ENCODE measurements at places on chromosomes 5 and 9.

GRCh38 chr9:122183501-122183900 is 23.8 kb downstream of the MORN5 start:
- no peak for DNase-seq

DNA sequence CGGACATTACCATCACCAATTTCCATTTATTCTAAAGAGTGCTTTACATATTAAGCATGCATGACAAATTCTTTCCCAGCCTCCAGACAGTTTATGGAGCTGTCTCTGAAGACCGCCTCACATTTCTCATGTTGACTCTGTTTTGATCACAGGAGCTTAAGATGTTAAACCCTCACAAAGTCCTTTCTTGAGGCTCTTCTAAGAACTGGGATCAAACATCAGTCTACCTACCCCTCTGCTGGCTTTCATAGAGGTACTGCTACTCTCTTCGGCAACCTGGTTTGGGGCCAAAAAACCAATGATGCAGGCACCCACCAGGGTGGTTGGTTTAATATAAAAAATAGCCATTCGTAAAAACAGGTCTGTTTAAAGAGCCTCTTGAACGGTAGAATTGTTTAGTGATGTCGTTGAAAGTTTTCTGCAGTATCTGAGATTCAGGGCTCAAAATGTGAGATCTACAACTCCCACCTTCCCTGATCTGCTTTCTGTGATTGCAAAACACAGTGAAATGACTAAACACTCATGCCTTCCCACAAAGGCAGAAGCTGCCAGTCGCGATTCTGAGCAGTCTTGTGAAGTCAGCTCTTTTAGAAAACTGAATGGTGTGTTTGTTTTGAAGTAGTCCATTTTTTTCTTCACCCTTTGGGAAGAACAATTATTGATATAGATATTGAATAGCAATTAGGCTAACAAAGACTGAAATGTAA is 3.5 kb downstream of the RXFP3 start:
- DNase-seq, result no peak

GRCh38 chr5:132813599-132814502 is 749 bp downstream of the SOWAHA start:
- no peak for DNase-seq

GRCh38 chr9:90064971-90065370 is 460.2 kb downstream of the GADD45G start:
- no peak for DNase-seq

DNA sequence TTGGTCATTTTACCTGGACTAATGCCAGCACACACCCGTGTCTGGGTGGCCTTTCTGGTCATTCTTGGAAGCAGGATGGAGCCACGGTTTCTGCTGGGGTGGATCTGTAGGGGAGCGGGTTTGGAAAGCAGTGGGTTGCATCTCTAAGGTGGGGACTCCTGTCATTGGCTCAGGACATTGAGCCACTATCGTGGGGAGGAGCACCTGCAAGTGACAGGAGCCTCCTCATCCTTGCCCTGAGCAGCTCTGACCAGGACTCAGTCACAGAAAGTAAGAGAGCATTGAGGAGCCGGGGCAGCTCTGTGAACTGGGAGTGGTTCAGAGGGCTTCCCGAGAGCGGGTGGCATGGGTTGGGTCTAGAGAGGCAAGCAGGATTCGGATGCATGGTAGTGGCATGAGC is 3.7 kb downstream of the B4GALT7 start:
- peak; percentile 36 for DNase-seq

DNA sequence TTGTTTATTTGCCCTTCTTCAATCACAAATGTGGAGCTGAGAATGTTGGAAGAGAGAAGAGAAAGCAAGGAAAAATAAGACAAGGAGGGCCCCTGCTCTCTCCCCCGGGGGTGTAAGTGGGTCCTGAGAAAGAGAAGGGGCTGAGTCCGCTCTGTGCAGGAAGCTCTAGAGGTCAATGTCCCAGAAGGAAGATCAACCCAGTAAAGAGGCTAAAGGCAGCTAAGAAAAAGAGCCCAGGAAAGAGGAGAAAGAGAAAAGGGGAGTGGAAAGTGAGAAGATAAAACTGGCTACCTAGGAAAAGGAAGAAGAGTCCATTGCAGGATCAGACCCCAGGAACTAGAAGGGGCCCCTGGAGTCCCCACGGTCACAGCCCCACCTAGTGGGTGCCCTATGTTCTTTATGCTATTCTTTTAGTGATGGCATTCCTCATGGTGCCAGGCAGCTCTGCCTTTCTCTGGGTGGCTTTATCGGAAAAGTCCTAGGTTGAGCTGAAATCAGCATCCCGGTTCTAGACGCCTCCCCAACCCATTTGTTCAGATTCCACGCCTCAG is 583.4 kb downstream of the ACTL7B start:
- peak; percentile 69 for DNase-seq

GRCh38 chr5:76450054-76450453 is 47.0 kb downstream of the IQGAP2 start:
- DNase-seq, result no peak

DNA sequence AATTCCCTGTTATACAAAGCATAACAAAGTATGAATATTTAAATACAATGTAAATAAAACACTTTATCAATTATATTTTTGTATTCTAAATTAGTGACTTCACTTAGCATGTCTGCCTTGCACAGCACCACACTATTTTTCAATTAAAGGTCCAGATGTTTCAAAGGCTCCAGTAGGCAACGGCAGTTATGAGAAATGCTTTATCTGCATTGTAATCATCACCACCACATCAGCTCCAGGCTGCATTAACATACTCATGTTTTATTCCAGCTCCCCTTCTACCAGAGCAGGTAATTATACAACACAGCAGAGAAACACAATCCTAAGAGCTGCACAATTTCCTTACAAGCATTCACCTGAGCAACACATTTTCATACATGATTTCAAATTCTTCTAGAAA is 102.8 kb downstream of the MAPKAP1 start:
- no peak for DNase-seq

DNA sequence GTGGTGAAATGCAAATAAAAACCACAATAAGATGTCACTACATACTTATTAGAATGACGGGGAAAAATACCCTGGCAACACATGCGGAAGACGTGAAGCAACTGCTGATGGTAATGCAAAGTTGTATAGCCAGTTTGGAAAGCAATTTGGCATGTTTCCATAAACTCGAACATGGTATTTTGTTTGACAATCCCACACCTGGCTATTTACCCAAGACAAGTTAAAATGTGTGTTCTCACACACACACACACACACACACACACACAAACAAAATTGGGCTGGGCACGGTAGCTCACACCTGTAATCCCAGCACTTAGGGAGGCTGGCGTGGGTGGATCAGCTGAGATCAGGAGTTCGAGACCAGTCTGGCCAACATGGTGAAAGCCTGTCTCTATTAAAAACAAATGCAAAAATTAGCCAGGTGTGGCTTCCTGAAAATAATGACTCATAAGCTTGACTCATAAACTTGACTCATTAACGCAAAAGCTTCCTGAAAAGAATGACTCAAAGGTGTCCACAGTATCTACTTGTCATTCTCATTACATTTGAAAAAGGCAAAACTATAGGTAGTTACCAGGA is 456.5 kb downstream of the CDH18 start:
- DNase-seq, result no peak

DNA sequence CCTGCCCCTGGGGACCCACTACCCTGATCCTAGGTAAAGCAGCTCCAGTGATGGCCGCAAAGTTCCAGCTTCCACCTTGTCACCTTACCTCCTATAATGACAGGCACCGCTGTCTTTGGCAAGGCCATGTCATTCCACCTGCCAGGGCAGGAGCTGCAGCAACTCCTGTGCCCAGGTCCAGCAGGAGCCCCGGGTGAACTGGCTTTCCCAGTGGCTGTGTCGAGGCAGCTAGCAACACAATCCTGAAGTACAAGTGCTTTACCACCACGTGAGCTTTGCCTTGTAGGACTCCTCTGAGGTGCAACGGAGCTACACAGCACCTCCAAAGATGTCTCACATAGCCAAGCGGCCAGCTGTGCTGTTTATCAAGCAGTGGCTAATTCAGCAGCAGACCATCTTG is 20.7 kb upstream of the MGAT1 start:
- DNase-seq, result no peak

GRCh38 chr5:62083661-62084060 is 222.3 kb upstream of the KIF2A start:
- DNase-seq, result no peak

DNA sequence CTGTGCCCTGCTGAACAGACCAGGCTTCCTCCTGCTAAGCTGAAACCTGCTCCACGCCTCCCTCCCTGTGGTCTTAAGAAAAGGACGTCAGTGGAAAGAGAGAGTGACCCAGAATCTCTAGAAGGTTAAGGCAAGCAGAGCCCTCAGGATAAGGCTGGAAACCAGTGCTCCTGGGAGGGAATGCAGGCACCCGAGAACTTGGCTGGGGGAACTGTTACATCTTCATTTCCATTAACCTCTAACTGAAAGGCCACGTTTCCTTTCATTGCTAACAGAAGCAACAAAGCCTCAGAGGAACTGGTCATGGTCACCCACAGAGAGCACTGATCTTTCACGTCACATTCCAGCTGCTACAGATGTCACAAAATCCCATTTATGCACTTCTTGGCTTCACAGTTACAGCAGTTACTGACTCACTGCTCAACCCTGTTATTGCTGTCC is 26.1 kb upstream of the AKNA start:
- DNase-seq, result no peak

- DNase-seq, result no peak
Measured at GRCh38 chr5:78793907-78794662, 145.5 kb upstream of the LHFPL2 start.

DNA sequence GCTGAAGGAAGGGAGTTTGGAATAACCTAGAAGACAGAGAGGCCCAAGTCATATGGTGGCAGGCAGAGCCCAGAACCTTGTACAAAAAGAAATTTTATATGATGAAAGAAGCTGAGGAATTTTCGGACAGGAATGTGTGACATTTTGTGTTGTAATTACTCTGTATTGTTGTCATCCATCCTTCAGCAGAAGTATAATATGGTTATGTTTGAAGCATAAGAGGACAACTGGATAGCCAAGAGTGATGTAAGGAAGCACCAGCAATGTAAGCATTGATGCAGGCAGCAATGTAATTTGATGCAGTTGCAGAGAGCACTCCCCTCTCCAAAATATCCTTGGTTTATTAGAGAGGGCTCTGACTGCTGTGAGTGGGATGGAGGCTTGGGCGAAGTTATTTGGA is 19.1 kb upstream of the SNX2 start:
- no peak for DNase-seq

GRCh38 chr5:170503990-170504596 is at the start of gene KCNIP1:
Gene KCNIP1 (plus strand): TSS chr5:170504020.
- DNase-seq, result no peak

- DNase-seq, result no peak
Measured at GRCh38 chr5:2675548-2675947, 75.9 kb downstream of the IRX2 start.

DNA sequence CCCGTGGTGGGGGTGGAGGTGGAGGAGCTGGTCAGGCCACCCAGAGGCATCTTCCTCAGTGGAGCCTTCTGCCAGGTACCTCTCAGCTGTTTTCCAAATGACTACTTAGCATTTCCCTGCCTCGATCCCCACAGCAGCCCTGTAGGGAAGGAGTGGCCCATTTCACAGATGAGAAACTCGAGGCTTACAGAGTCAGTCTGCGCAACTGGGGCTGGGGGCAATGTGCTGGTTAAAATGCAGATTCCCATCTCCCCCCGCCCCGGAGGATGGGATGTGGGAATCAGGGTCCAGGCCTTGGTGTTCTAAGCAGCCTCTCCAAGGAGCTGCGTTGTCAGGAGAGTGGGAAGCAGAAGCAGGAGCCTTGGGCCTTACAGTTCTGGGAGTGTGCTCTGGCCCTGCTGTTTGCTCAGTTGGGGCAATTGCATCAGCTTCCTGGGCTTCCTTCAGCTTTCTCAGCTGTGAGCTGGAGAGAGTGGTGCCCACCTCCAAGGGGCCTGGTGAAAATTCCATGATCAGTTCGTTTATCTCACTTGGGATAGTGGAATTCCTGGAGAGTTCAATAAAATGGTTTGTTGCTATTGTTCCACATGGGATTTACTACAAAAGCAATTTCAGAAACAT is 19.4 kb downstream of the ERGIC1 start:
- no peak for DNase-seq

DNA sequence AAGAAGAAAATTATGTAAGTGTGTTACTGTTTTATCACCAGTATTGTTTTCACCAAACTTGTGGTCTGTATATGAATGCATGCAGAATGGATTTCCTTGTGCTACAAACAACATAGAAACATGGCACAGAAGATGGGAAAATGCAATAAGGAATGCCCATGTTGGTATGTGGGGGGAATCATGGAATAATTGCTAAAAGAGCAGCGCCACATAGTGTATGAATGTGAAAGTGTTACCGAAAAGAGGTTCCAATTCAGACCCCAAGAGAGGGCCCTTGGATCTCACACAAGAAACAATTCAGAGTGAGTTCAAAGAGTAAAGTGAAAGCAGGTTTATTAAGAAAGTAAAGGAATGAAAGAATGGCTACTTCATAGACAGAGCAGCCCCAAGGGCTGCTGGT is 26.4 kb upstream of the TYRP1 start:
- no peak for DNase-seq

GRCh38 chr5:12125895-12126294 is 221.6 kb upstream of the CTNND2 start:
- no peak for DNase-seq

DNA sequence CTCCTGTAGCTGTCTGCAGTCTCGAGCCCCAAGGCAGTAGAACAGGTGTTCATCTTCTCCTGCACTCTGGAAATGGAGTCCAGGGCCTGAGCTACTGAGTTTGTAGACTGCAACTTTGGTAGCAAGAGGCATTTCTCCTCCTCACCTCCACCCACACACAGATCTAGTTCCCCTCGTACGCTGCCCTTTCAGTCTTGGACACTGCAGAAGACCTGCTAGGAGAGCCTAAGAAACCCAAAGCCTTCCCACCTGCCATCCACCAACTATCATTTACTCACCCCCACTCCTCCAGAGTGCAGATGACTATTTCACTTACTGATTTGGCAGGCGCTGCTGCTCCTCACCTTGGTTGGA is 59.0 kb downstream of the KCNIP1 start:
- DNase-seq, result no peak

- no peak for DNase-seq
Measured at GRCh38 chr5:39399135-39400036, 25.4 kb downstream of the DAB2 start.

- DNase-seq, result no peak
Measured at GRCh38 chr5:81826128-81826527, 75.2 kb upstream of the SSBP2 start.

DNA sequence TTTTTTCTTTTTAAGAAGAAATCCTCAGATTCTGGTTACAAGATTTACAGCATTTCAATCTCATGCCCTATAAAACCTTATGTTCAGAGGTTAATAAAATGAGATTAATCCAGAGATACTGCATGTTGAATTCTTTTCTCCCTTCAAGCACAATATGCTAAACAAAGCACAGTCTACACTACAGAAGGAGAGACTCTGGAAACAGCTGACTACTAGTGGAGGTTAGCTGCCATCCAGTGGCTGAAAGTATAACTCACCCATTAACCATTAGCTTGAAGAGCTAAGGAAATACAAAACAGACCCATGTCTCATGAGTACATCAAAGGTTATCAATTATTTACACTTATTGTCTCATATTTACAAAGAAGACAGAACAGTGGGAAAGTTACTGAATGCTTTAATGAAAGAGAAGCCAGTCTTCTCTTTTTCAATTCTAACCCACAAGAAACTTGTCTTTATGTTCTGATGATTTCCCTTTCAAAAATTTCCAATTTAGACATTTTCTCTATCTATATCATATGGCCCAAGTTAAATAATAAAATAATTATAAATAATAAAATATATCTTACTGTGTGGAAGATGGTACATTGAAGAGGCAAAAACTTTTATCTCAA is 12.7 kb upstream of the DNAH5 start:
- DNase-seq, result no peak

- no peak for DNase-seq
Measured at GRCh38 chr9:107455425-107456135, 34.0 kb downstream of the KLF4 start.

- DNase-seq, result no peak
Measured at GRCh38 chr5:123906698-123907295, 394.8 kb downstream of the CSNK1G3 start.
